ENCODE measurements at places on chromosomes 7 and 10.

GRCh38 chr7:26567266-26567665, 275.6 kb downstream of the SNX10 start:
- no peak for DNase-seq

GRCh38 chr10:71268758-71269157, 50.3 kb upstream of the SLC29A3 start:
- no peak for DNase-seq

DNA sequence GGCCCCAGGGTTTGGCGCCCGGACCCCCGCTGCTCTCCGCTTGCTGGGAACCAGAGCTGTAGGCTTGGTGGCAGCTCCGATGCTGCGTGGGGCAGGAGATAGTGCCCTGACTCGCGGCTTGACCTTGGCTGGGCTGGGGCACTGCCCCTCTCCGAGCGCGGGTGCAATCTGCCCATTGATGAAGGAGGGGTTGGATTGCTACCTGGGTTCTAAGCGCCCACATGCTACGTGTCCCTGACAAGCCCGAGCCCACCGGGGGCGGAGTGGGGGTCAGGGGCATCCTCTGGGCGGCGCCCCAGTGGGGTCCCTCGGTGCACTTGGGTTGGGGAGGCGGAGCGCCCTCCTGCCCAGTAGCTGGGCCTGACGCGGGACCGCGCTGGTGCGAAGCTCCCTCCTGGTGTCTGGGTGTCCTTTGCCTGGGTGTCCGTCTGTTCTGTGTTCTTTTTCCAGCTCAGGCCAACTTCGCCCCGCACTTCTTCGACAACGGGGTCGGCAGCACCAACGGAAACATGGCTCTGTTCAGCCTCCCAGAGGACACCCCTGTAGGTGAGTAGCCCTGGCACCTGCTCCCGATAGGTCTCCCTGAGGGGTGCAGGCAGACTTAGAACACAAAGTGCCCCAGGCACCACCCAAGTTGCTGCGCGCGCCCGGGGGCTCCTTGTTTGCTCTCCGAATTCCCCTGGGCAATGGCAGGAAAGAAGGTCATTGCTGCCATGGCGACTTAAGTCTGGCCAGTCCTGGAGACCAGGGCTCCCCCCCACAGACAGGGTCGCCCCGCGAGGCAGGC, 900 bp downstream of the CDHR1 start:
- no peak for DNase-seq

GRCh38 chr7:52270301-52270700, 765.1 kb upstream of the POM121L12 start:
- DNase-seq, result no peak

DNA sequence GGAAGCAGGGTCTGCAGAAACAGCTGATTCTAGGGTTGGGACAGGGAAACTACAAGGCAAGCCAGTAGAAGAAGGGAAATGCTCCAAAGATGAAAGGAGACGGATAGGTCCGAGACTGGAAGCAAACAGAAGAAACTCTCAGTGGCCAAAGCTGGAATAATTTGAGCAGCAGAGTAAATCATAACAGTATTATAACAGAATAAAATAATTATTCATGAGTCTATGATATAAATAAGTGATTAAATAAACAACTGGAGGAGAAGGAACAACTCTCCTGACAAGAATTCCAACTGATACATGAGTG, 27.6 kb downstream of the EZH2 start:
- DNase-seq, result no peak

- DNase-seq, result no peak
These were observed 1069.1 kb upstream of the AUTS2 start for GRCh38 chr7:68529221-68529620.

GRCh38 chr10:119658274-119658673, 7.1 kb downstream of the BAG3 start:
- DNase-seq, result no peak

- DNase-seq, result no peak
These were observed 63.5 kb downstream of the SAMD9 start for GRCh38 chr7:93053949-93054943.

- no peak for DNase-seq
These were observed 133.7 kb upstream of the RSU1 start for GRCh38 chr10:16950656-16951601.

DNA sequence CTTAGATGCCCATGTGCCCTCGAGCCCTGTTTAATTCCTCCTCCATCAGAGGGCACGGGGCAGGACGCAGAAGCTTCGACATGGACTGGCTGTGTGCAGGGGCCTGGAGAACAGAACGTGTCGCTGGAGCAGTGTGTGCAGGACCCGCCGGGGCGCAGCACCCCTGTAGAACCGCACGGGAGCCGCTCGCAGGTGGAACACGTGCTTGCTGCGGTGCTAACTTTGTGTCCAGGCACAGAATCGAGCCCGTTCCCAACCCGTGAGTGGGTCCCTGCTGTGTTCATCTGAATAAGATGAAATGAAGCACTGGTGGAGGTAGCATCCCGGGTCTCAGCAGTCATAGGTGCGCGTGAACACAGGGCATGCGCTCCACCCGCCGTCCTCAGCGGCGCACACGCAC, 116.9 kb downstream of the WDR37 start:
- DNase-seq, result no peak

DNA sequence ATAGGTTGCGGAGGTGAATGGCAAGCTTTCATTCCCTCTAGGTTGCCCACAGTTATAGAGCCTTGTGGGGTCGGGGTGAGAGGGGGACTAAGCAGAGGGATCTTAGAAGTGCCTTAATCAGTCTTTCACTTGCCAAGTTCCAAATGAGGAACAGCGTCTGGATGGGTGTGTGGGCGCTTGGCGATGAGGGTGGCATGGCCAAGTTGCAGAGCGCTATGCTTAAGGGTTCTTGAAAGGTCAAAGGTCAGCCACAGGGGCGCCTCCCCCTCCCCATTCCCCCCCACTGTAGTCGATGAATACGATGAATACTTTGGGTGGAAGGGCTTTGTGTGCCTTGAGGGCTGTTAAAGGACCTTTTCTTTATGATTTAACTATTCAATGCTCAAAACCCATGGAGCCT, 185.0 kb downstream of the TCF7L2 start:
- DNase-seq, result no peak

DNA sequence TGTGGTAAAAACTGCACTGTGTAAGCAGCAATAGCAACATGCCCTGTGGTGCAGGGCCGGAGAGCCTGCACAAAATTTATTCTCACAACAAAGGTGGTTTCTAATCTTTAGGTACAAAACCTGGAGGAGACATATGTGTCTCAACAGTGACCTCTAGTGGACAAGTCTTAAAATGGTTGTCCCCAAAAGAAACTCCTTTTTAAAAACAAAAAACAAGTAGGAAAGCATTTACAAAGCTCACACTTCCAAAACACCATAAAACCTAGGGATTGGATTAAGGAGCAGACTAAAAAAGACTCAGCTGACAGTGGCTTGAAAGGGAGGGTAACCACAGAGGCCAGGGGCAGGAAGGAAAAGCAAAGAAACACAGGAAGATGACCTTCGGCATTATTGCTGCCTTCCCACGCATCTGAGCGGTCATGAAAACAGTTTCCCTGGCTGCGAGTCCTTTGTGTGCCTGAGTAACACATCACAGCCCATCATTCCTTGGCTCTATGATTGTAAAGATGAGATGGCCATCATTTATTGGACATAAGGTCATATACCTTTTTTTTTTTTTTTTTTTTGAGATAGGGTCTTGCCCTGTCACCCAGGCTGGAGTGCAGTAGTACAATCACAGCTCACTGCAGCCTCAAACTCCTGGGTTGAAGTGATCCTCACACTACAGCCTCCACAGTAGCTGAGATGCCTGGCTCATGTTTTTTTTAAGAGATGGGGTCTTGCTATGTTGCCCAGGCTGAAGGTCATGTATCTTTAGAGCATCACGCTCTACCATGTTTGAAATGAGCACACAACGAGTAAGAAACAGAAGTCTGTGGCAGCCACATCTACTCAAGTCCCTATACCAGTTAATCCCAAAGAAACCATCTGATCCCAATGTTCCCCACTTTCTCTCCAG, 39.5 kb downstream of the RSU1 start:
- DNase-seq, result no peak

- DNase-seq, result no peak
These were observed 46.4 kb upstream of the PLA2G12B start for GRCh38 chr10:73000973-73001372.

DNA sequence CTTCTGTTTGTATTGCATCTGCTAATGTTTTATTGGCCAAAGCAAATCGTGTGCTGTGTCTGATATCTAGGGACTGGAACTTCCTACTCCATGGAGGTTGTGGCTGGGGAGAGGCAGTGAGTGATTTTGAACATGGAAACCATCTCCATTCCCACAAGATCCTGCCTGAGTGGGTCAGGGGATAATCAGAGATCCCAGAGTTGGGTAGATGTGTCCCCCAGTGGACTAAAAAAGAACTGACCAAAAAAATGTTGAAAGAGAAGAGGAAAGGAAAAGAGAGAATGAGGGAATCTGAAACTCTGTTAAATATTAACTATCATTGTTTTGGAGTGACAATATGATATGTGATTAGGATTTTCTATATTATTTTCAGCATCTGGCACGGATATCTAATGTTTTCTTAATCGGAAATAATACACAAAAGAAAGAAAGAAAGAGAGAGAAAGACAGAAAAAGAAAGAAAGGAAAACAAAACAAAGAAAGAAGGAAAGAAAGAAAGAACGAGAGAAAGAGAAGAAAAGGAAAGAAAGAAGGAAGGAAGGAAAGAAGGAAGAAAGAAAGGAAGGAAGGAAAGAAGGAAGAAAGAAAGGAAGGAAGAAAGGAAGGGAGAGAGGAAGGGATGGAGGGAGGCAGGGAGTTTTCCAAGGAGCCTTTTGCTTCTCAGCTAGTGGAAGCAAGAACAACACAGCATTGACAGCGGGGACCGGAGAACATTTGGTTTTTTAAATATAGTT, 638.5 kb downstream of the CCSER2 start:
- no peak for DNase-seq

DNA sequence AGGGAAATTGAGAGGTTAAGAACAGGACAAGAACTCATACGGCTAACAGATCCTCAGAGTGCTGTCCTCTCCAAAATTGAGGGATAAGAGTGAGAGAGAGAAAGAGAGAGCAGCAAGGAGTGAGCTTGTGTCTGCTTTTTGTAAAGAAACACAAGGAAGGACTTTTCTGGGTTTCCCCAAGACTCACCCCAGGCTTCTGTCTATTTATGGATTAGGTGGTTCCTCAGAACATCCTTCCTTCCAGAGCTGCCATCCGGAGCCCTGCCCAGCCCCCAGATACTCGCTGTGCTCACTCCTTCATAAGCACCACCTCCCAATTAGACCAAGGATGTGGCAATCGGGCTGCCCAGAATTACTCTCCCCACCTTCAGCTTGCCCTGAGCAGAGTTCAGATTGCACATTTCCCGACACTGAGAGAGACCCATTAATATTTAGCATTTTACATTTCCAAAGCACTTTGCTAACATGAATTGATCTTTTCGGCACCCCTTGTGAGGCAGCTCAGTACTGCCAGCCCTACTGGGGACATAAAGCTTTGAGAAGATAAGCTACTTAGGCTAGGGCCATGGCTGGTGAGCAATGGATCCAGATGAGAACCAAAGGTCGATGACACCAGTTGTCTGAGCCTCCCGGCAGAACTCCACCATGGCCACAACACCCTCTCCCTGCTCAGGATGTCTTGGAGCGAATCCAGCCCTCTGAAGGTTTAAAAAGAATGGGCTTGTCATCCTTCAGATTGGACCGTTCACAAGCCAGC, 19.2 kb upstream of the R3HCC1L start:
- no peak for DNase-seq

DNA sequence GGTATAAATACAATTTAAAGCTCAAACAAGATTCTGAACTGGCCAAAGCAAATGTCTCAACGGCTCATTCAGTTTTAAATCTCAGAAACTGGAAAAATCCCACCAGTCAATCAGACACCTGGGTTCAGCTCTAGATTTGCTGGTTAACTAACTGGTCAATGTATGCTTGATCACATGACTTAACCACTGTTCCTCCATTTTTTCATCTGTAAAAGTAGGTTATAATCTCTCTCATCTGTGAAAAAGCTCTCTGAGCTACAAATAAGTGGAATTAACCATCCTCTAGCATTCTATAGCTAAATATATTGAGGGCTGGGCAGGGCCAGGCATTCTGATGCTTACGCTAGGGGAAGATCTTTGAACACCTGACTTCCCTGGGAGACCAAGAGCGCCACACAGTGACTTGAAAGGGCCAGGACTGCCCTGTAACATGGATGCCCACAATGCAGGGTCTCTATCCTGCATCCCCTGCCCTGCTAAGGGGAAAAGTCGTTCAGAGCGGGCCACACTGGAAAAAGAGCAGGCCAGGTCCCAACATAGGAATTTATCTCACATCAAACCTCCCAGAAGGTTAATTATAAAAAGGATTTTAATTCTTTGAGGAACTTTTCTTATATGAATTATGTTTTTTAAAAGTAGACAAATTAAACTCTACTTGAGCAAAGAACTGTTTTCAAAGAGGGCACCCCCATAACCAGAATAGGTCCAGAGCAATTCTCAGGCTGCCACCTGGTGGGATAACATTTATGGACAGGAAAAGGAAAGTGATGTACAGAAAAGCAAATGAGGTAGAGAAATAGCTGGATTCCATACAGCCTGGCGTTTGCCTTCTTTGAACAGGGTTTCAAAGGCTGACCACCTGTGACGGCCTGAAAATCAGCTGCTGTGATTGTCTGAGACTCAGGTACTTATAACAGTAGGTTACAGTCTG, 1.8 kb downstream of the RP9 start:
- DNase-seq, result no peak

GRCh38 chr7:77736991-77737390, 40.7 kb downstream of the RSBN1L start:
- no peak for DNase-seq

GRCh38 chr7:95155965-95156364, 168.4 kb downstream of the PON1 start:
- no peak for DNase-seq

GRCh38 chr7:112086496-112087254, 119.5 kb downstream of the DOCK4 start:
- DNase-seq, result no peak

DNA sequence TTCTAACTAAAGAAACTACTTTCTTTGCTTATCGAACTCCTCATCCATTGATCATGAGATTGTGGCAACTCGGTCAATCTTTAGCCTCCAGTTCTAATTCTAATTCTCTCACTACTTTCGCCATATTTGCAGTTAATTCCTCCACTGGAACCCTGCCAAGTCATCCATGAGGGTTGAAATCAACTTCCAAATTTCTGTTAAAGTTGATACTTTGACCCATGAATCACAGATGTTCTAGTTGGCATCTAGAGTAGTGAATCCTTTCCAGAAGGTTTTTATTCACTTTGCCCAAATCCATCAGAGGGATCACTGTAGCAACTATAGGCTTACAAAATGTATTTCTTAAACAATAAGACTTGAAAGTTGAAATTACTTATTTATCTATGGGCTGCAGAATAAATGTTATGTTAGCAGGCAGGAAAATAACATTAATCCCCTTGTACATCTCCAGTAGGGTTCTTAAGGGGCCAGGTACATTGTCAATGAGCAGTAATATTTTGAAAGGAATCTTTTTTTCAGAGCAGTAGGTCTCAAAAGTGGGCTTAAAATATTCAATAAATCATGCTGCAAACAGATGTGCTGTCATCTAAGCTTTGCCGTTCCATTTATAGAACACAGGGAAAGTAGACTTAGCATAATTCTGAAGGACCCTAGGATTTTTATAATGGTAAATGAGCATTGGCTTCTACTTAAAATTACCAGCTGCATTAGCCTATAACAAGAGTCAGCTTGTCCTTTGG, 39.4 kb downstream of the CCDC71L start:
- no peak for DNase-seq

GRCh38 chr10:131533846-131534526, 222.5 kb upstream of the TCERG1L start:
- DNase-seq, result no peak

GRCh38 chr10:58734116-58734515, 221.4 kb downstream of the BICC1 start:
- no peak for DNase-seq

Data from stimulated activated CD4-positive, alpha-beta T cell treated with anti-CD3 and anti-CD28 coated beads, TNF-alpha, amount 100 ng/mL, for 48 hours (primary cell).